ENCODE measurements at places on chromosomes 2 and 18.

DNA sequence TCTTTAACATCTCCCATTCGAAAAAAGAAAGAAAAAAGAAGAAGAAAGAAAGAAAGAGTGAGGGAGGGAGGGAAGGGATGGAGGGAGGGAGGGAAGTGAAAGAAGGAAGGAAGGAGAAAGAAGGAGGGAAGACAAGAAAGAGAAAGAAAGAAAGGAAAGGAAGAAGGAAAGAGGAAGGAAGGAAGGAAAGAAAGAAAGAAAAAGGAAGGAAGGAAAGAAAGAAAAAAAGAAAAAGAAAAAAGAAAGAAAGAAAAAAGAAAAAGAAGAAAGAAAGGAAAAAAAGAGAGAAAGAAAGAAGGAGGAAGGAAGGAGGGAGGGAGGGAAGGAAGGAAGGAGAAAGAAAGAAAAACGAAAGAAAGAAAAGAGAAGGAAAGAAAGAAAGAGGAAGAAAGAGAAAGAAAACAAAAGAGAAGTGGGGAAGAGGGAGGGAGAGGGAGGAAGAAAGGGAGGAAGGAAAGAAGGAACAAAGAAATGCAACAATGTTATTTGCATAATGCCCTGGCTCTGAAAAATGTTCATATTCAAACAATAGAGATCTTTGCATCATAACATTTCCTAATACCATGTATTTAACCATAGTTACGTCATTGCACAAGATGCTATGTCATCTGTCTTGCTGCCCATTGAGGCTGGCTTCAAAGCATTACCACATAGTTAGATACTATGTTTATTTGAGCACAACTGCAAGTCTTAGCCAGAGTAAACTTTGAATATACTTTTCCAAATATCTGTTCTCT lies 550.6 kb downstream of the DSC3 start:
- no peak for DNase-seq

DNA sequence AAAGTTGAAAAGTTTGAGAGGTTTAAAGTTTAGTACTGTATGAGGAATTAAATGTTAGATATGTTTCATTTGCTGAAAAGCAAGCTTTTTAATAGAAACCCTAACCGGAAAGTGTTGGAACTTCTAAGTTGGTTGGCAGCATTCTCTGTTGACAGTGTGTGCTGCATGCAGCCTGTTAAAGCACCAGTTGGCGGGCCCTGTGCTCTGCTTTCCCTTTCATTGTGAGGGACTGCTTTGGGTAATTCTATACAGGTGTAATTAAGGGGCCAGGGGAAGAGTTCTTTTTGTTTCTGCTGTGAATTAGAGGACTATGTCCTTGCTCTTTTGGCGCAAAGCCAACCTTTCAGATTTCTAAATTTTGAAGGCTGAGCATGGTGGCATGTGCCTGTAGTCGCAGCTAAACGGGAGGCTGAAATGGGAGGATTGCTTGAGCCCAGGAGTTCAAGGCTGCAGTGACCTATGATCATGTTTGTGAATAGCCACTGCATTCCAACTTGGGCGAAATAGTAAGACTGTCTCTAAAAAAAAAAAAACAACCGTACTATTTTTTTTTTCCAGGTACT lies 20.1 kb downstream of the PLEKHB2 start:
- no peak for DNase-seq

GRCh38 chr2:5077479-5078089 lies 614.6 kb upstream of the SOX11 start:
- DNase-seq: no peak

DNA sequence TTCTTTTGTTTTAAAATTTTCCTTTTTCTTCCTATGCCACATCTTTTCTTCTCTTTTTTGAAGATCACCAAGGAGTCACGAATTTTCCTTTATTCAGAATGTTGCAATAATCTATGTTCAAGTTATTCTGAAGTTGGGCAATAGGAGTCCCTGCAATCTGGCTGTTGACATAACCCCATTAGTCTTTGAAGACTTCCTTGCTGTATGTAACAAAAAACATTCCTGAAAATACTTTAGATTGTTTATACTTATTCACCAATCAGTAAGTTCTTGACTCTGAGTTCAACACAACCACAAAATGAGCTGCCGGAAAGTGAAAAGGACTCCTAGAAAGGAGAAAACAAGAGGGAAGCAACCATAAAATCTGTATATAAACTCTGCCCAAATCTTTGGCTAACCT lies 62.8 kb downstream of the TMEM237 start:
- DNase-seq: no peak

GRCh38 chr2:195543063-195543462 lies 114.0 kb upstream of the SLC39A10 start:
- DNase-seq: no peak

DNA sequence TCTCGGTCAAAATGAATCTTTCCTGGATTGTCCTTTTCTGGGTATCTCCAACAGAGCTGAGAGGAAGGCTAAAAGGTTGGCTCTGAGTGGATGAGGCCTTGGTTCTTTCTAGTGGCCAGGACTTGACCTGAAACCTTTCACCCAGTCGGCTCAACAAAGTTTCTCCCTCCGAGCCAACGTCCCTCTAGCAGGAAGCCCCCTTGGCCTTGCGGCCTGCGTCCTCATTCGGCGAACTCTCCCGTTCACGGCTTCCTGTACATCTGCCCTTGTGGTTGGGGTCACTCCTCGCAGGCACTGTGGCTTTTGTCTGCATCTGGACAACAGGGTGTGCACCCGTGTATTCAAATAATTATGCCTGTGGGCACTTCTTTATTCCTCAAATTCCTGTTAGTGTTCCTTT lies 9.4 kb upstream of the SIX3 start:
- DNase-seq: no peak

DNA sequence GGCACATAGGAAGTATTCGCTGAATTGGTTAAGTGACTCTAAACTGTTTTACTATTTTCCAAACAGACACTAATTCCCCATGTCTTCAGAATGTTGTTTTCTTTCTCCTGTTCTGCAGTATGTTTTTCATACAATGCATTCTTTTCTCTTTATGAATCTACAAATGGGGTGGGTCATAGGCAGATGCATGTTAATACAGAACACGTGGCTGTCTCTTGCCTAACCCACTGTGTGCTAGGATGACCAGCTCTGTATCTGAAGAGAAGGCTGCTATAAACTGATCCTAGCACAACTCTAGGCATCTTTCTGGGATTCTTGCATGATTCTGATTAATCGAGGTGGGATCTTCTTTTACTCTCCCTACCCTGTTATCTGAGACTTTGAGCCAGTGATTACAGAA lies 826.0 kb downstream of the PLCL1 start:
- no peak for DNase-seq

- no peak for DNase-seq
Measured at GRCh38 chr18:59061914-59062642, 77.6 kb upstream of the SEC11C start.

- DNase-seq: no peak
Measured at GRCh38 chr18:23077493-23078256, 57.6 kb upstream of the CABLES1 start.

- DNase-seq: no peak
Measured at GRCh38 chr2:182359990-182360662, 66.7 kb downstream of the PDE1A start.

GRCh38 chr18:45556222-45556621 lies 59.1 kb upstream of the SLC14A2 start:
- no peak for DNase-seq
